Metanephros (tissue), 2 donors: ENCODE measurements at places on chromosomes 11 and 22. TPM values are rescaled to one million over a fixed set of nuclear protein-coding genes. Genes with fewer than 3 reads are reported as not detected.

The SLC22A6 gene
- 9.7 TPM for total RNA-seq

The PRG3 gene
- 1.1 TPM for total RNA-seq

The RIMBP3C gene
- total RNA-seq = 0.82 TPM

The HTR3B gene
- total RNA-seq = not detected

The TBX1 gene
- total RNA-seq = 3.9 TPM

The TMPRSS5 gene
- 1.5 TPM for total RNA-seq
